ENCODE measurements at places on chromosomes 4 and X.

- DNase-seq: no peak
These were observed 359.6 kb upstream of the NOCT start for GRCh38 chr4:138655985-138656384.

- no peak for DNase-seq
These were observed 46.9 kb downstream of the HSPA4L start for GRCh38 chr4:127829014-127829413.

DNA sequence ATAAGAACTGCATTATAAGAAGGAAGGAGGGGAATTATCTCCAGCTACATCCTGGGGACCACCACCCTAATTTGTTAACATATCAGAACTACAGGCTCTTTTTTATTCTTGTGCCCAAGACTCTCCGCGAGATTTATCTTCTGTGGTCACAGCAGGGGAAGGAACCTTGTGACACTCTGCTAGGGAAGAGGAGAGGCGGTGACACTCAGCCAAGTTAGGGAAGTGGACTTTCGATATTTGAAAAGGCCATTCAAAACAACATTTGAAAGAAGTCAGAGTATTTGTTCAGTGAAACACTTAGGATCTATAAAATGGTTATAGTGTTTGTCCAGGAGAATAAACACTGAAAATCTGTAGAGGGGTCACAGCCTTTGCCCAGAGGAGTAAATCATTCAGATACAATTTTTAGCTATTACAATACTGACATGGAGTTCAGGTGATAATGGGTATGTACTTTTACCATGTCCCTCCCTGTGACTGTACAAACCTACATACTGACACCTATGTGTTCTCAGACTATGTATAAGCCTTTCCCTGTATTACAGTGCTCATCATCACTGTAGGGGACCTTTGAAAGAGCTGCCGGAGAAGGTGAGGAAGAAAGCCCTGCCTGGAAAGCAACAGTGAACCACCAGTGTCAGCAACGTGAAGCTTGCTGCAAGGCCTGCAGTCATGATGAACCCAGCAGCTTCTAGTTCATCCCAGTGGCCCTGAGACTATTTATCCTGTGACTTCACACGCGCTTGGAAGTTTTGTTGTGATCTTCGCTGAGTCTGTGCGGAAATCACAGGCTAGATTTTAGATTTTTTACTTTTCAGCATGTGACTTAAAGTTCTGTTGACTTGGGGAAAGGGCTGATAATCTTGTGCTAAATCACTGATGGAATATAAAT is 8.5 kb upstream of the PTTG2 start:
- no peak for DNase-seq

DNA sequence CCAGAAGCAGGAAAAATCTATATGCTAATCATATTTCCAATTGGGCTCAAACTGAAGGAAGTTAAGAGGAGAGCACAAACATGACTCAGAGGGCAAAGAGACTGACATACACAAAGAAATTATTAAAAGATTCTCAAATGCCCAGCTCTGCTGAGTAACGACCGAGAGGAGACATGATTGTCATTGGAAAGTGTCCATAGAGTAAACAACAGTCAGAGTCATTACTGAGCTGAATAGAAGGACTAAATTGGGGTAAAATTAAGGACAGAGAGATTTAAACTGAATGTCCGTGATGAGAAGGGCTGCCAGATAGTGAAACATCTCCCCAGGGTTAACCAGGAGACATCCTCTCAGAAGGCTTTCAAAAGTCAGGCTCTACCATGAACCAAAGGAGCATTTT is 111.2 kb upstream of the GALNT7 start:
- no peak for DNase-seq

DNA sequence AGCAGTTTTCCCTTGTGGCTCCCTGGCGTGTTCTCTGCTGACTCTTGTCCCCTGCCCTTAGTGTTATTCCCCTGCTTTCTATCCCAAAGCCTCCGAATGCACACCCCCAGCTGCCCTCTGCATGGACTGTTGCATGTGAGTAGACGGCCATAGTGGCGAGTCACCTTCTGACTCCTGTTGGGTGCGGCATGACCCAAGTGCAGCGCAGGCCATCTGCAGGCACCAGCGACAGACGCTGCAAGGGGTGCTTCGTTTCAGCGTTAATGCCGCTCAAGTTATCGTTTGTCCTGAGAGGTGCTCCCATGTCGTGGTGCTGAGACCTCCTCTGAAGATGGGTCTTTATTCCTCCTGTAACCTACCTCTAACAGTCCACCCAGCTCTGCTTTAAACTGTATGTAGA is 57.7 kb downstream of the NOP14 start:
- no peak for DNase-seq

- no peak for DNase-seq
These were observed 9.6 kb upstream of the SLC25A14 start for GRCh38 chrX:130330146-130330545.

GRCh38 chrX:108216405-108216804 is 124.8 kb downstream of the ATG4A start:
- no peak for DNase-seq

DNA sequence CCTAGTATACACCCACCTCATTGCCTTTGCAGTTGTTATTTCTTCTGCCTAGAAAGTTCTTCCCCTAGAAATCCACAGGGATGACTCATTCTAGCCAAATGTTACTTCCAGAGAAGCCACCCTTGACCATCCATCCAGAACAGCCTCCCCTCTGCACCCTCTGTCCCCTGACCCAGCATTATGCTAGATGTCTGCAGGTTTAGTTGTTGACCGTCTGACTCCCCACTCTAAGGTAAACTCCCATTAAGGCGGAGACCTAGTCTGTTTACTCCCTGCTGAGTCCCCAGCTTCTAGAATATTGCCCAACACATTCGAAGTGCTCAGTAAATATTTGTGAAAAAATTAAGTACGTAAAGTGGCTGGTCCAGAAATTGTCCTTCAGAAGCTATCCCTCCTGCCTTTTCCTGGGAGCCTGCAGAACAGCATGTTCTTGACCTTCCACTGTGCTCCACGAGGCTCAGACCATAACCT is 11.0 kb downstream of the SRD5A3 start:
- DNase-seq: no peak

- DNase-seq: no peak
These were observed 42.5 kb upstream of the ANTXR2 start for GRCh38 chr4:80115368-80116181.

DNA sequence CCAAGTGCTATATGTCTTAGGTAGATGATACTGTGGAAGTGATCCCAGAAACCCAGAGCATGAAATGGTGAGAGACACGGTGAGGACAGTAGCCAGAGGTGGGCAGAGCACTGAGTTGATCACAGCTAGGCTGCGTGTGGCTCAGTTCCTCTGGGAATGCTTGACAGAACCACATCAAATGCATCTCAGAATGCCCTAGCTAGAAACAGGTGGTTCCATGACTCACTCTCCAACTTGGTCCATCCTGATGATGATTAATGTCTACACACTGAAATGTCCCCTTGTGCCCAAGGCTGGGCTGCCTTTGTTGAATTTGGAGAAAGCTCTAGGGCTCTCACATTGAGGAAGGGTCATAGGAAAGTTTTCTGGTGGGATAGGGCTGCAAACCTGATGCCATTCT is 113.6 kb downstream of the ZNF518B start:
- no peak for DNase-seq

DNA sequence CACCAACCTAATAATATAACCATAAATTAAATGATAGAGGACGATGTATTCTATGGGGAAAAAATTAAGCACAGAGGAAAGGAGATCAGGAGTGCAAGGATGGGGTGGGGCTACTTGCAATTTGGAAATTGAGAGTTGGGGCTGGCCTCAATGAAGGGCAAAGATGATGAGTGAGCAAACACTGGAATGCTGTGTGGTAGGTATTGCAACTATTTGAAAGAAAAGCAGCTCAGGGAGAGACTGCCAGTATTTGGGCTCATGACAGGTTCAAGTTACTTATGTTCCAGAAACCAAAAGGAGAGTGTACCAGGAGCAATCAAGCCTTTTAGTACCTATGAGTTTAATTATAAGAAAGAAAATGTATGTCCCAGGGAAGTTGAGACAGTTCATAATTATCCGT is 47.4 kb downstream of the ASIC5 start:
- no peak for DNase-seq

DNA sequence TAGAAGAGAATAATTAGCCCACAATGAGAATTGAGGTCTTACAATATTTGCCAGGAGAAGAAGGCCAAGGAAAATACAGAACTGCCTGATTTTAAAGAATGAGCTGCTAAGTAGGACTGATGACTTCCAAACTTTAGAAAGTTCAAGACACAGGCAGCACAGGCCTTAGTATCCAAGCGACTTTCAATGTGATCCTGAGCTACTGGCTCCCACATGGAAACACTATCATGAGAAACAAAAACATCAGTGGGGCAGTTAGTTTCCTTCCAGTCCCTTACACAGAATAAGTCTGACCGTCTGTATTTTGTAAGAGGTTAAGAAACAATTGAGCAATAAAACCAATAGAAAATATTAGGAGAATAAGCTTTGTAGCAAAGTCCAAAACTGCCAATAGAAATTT is 251.4 kb downstream of the COL25A1 start:
- no peak for DNase-seq

GRCh38 chr4:183674153-183674552 is 15.1 kb downstream of the TRAPPC11 start:
- no peak for DNase-seq

DNA sequence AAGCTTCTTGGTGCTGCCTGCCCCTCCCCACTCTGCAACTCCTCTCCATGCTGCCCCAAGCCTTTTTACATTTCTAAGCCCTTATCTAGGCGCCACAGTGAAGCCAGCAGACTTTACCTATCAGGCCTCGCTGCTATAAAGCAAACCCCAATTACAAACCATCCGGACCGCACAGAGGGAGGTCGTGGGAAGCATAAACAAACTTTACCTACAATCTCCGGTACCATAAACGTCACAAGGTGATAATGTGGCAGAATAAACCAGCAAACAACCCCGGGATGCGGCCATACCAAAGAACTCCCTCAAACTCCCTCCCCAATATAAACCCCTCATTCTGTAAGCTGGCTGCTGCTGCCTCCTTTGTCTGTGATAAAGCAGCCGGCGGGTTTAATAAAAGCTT is 54.0 kb upstream of the ZCCHC13 start:
- DNase-seq: no peak

DNA sequence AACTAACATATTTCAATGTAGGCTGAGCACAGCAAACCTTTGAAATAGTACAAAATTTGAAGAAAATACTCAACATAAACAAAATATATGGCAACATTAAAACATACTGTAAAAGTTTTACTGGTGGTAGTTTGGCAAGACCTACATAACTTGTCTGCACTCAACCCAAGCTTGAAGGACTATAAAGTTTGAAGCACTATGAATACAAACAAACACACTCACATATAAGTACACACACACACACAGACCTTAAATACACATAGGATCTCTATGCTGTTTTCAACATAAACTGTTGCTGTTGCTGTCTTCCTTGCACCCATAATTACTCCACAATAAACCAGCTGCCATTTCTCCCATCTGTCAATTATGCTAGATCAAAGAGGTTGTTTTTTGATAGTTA is 589.6 kb downstream of the IL15 start:
- DNase-seq: no peak

GRCh38 chr4:84578540-84579402 is 4.2 kb upstream of the CDS1 start:
- no peak for DNase-seq

DNA sequence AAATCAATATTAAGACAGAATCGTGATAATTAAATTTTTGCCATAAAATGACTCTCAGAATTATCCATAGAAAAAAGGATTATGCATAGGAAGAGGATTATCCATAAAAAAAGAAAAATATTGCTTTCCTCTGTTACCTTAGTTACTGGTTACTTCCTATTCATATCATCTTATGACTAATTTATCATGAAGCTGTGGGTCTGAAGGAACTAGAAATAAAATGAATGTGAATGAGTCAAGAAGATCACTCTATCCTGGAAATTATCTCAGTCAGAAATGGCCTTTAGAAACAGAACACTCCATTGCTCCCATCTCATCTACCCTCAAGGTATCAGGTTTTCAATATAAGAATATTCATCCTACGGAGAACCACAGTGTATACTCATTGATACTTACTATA is 19.4 kb downstream of the RPS6KA6 start:
- DNase-seq: no peak

DNA sequence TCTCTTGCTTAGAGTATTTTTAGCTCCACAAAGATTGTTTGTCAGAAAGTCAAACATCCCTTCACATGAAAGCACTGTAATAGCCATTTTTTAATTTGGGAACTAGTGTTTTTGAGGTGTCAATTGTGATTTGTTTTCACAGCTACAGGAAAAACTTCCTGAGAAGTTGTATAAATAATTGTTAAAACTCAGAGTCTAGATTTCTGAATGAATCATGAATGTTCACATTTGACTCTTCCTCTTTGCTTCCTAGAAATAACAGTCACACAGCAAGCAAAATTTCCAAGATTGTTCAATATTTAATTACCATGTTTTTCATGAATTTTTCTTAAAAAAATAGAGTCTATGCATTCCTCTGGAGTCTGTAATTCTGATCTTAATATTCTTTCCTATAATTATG is 156.9 kb upstream of the SLC7A11 start:
- DNase-seq: no peak

GRCh38 chr4:85669992-85670548 is 195.1 kb downstream of the ARHGAP24 start:
- DNase-seq: no peak

DNA sequence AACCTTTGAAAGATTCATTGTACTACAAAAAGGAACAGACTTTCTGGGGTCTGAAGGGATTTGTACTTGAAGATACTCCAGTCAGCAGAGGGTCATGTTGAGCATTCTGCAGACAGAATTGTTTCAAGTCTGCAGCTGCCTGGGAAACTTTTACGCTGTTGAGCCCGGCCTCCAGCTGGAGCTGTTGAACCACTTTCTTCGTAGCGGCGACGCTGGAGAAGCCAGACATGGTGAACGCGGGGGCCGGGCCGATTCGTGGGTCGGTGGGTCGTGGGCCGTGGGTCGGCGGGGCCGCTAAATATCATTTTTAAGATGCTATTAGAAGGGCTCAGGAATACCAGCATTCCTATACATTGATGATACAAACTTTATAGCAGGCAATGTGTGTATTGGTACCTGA is 12.0 kb upstream of the RTL9 start:
- no peak for DNase-seq

GRCh38 chr4:5992828-5993321 is 25.4 kb downstream of the C4orf50 start:
- DNase-seq: no peak

GRCh38 chr4:124839786-124840390 is 127.4 kb upstream of the ANKRD50 start:
- no peak for DNase-seq

DNA sequence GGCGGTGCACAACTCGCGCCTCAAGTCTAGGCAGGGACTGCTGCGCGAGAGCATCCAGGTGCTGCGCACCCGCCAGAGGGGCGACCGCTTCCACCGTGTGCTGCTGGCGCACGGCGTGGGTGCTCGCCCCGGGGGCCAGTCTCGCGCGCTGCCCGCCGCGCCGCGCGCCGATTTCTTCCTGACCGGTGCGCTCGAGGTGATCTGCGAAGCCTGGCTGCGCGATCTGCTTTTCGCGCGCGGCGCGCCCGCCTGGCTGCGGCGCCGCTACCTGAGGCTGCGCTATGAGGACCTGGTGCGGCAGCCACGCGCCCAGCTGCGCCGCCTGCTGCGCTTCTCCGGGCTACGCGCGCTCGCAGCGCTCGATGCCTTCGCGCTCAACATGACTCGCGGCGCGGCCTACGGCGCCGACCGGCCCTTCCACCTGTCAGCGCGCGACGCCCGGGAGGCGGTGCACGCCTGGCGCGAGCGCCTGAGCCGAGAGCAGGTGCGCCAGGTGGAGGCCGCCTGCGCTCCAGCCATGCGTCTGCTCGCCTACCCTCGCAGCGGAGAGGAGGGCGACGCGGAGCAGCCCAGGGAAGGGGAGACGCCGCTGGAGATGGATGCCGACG is 1.3 kb downstream of the CHST7 start:
- no peak for DNase-seq
